ENCODE measurements at places on chromosomes 16 and 17.
A peak's percentile ranks its signal among the peaks of the same experiment; 100 is the strongest.

DNA sequence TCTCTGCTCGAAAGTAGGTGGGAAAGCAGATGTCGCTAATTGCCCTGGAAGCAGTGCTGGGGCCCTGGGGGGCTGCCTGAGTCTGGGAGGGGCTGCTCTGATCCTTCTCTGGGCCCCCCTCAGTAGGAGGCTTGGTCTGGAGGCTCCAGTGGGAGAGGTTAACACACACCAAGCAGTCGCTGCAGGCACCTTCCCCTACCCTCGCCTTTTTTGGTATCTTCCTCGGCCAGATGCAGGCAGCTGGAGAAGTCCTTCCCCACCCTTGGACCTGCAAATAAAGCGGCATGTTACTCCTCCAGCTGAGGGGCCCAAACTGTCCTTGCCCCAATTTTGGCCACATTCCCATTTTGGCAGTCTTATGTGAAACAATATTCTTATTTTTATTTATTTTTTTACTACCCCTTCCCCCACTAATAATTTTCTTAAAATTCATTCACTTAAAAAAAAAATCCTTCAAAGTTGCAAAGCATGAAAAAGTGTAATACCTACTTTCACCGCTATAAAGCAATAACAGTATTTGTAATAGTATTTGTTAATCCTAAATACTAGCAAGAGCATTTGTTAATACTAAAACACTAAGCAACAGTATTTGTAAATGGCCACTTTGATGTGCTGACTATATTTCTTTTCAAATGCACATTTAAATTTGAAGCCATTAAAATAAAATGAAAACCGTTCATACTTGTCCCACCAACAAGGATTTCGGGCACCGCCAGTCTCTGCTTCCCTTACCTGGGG, 15.0 kb downstream of the C16orf46 start:
- no peak for DNase-seq

GRCh38 chr16:52580488-52580887, 33.5 kb upstream of the TOX3 start:
- no peak for DNase-seq

- no peak for DNase-seq
These were observed 26.6 kb downstream of the CNTNAP4 start for GRCh38 chr16:76303637-76304314.

DNA sequence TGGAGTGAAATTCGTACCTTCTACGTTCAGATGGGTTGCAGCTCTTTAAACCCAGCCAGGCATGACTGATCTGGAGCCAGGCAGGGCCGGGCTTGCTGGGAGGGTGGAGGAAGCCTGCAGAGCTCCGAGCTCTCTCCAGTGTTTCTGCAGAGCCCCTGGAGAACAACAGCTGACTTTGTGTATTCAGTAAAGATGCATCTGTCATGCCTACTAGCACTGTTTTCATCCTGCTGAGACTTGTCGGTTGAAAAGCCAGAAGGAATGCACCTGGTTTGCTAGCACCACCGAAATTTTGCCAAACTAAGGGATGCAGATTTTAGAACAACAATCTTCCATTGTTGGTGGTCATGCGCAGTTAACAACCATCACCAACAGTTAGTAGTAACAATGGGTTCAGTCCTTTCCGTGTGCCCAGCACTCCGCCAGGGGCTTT, 22.4 kb upstream of the SCNN1B start:
- DNase-seq, result peak; percentile 53

DNA sequence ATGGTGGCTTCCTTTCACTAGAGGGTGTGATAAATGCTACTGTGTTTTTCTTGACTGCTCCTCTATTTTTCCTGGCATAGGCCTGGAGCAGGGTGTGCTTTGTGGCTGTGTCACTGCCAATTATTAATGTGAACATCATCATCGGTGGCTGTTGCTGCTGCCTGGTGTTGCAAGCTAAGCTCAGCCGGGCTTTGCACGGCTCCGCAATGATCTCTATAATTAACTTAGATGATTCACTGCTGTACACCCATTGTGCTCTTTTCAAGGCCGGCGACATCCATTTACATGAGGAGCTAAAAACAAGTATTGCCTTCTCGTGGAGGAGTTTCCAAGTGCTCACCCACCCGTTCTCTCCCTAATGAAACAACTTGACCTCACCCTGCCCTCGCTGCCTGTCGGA, 160.1 kb upstream of the IRX3 start:
- DNase-seq, result no peak

- DNase-seq, result no peak
These were observed 14.9 kb downstream of the SEC14L5 start for GRCh38 chr16:4972938-4973587.

GRCh38 chr17:82769041-82769440, 17.2 kb downstream of the TBCD start:
- no peak for DNase-seq

DNA sequence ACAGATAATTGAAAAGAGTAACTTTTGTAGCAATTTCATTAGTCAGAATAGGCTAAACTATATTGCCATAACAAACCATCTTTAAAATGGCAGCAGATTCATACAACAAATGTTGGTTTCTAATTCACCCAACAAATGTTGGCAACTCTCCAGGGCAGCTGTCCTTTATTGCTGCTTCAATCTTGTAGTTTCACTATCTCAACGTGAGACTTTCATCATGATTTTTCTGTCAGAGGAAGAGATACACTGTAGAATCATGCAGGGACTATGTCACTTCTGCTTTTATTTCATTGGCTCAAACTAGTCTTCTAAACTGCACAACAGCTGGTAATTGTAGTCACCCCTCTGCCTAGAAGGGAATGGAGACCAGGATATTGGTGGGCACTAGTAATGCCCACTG, 174.2 kb downstream of the TANC2 start:
- no peak for DNase-seq

GRCh38 chr17:65048441-65048840, 8.1 kb downstream of the GNA13 start:
- no peak for DNase-seq

All from NCI-H1092 (cell line).